ENCODE measurements at places on chromosomes 2 and 18.

GRCh38 chr2:239460780-239461179 is 60.0 kb upstream of the HDAC4 start:
- no peak for DNase-seq

GRCh38 chr2:57575700-57576268 is 470.8 kb upstream of the VRK2 start:
- DNase-seq: no peak

DNA sequence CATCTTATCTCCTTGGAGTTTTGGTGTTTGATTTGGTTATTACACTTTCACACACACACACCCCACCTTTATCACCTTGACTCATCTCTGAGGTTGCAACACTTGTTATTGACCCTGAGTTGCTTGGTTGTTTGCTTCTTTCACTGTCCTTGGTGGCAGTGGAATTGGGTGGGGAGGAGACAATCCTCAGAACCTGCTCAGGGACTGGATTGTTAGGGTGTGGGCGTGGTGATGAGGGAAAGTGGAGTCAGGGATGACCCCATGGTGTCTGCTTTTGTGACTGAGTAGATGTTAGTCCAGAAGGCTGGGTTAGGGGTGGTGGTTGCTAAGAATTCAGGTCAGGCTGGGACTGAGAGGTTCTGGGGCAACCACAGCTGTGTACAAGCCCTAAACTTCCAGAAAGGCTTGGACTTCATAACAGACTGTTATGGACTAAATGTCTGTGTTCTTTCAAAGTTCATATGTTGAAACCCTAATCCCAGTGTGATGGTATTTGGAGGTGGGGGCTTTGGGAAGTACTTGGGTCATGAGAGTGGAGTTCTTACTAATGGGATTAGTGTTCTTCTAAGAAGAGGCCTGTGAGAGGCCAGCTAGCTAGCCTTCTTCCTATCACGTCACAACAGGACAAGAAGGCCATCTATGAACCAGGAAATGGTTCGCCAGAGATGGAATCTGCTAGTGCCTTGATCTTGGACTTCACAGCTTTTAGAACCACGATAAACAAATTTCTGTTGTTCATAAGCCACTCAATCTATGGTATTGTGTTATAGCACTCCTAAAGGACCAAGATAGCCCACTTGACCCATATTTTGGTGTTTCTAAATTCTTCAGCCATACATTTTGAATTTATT is 3.4 kb upstream of the DIS3L2 start:
- no peak for DNase-seq

- DNase-seq: no peak
Measured at GRCh38 chr2:233349005-233349998, 5.0 kb upstream of the DGKD start.

- DNase-seq: no peak
Measured at GRCh38 chr2:75920859-75921551, 210.3 kb upstream of the GCFC2 start.

DNA sequence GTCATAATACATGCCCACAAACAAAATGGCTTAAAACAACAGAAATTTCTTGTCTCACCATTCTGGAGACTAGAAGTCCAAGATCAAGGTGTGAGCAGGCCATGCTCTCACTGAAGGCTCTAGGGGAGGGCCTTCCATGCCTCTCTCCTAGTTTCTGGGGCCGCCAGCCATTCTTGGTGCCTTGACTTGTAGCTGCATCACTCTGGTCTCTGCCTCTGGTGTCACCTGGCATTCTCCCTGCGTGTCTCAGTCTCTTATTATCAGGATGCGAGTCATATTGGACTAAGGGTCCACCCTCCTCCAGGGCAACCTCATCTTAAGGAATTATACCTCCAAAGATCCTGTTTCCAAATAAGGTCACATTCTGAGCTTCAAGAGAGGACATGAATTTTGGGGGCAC is 76.1 kb downstream of the KCNF1 start:
- DNase-seq: no peak

DNA sequence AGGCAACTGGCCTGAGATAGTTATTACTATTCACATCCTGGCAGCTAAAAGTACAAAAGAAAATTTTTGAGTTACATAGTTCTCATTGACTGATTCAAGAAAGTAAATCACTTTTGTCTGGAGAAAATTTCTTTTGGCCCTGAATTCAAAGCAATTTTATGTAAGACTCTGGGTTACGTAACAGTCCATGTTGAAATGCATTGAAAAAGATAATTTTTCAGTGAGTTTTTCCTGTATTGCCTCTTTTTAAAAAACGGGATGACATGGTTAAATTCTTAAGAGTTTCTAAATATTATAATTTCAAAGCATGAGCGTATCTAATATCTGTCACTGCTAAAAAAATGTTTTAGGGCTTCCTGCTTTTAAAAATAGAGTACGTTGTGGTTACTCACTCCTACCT is 72.7 kb downstream of the ANKRD12 start:
- DNase-seq: no peak

- no peak for DNase-seq
Measured at GRCh38 chr2:219416235-219416602, 2.0 kb upstream of the DES start.

DNA sequence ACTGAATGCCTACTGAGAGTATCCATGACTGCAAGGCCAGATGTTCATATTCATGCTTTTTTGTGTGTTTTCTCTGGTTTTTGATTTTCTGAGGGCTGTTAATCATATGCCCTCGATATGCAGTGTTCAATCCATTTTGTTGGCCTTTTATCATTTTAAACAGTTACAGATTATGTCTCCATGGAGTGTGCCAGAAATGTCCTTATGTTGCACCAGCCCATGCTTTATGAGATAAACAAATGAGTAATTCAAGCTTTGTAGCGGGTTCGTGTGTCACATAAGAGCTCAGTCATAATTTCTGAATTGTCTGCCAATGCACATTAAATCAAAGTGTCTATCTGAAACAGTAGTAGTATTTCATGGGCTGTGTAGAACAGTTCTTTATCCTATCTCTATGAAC is 583.0 kb downstream of the THSD7B start:
- DNase-seq: no peak

All from CMK (cell line).